G401 (cell line): ENCODE measurements at places on chromosomes 4 and X. TPM values are rescaled to one million over a fixed set of nuclear protein-coding genes. Genes with fewer than 3 reads are reported as not detected.

The LIMCH1 gene
- total RNA-seq: not detected in 2 replicates

The TCEAL6 gene
- not detected in 2 replicates for total RNA-seq

The LEF1 gene
- total RNA-seq: not detected in 2 replicates

DNA sequence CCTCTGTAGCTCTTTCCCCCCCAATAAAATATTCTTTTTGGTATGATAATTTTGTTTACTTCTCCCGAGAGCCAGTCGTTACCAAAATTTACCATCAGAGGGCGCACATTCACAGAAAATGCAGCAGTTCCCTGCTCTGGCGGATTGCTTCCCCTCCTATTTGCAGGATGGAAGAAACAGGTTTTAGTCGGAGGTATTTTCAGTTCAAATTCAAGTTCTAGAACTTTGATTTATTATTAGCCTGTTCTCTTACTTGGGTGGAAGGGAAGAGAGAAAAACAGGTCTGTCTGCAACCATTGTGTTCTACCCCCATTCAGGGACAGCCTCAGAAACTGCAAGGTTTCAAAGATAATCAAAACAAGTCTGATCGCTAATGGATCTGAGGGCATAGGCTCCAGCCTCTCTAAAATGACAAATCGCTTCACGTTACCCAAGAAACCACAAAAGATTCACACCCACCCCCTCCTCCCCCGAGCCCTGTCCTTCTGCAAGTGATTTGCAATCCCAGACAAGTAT is 263.8 kb upstream of the RPS6KA3 start:
- peak; percentile 84 for DNase-seq

- DNase-seq: no peak
These were observed 5.7 kb upstream of the JADE1 start for GRCh38 chr4:128803783-128804182.

The ZNF827 gene
- 2.1 and 5.8 TPM in 2 replicates for total RNA-seq

The PAGE5 gene
- not detected in 2 replicates for total RNA-seq
